ENCODE measurements at places on chromosomes 11 and 22.

- DNase-seq = no peak
Observed at GRCh38 chr22:41387341-41387740, 5.6 kb downstream of the TEF start.

GRCh38 chr11:44515048-44515447 is 50.4 kb upstream of the CD82 start:
- no peak for DNase-seq

DNA sequence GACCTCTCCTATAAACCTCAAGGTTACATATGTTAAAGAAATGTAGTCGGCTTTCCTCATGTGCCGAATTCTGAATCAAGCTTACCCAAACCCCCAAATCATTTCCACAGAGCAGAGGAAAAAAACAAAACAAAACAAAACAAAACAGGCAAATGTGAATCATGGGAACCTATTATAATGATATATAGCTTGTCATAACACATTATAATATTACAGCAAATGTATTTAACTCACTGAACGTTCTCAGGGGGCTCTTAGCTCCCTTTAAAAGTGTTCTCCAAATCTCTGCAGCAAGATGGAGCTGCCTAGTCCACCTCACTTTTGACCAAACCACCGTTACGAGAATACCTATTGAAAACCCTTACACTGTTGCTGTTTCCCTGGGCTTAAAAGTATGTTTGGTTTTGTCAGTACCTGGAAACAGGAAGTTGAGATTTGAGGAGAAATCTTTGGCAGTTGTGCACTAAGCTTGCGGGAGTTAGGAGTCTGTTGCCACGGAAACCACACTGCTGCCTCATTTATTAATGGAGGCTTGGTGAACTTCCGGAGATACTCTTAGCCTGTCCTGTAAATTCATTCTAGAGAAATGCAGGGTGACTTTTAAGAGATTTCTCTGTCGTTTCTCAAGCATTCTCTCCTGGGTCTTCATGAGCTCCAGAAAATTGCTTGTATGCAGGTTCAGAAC is 167.0 kb upstream of the RASSF10 start:
- no peak for DNase-seq

- DNase-seq = no peak
Observed at GRCh38 chr11:35617687-35618496, at the start of gene FJX1. Gene FJX1, plus strand, starts transcription at chr11:35618460. Its CDS starts 177 bp downstream, at chr11:35618637.

GRCh38 chr11:25650319-25650718 is 681.6 kb upstream of the ANO3 start:
- DNase-seq = no peak

DNA sequence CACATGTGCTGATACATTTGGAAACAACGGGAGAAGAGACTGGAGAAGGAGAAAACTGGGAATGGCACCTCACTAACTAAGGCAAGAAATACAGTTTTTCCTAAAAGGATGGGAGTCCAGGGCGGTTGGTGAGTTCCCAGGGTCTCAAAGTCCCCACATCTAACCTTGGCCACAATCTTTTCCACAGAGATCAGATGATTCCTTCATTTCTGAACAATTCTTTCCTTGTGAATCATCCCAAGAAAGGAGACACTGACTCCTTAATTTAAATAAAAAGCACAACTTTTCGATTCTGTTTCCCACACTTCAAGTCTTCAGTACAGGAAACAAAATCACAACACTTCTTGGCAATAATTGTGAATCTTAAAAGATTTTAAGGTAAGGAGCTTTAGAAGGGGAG is 384.7 kb downstream of the DCDC1 start:
- DNase-seq = no peak

GRCh38 chr11:112543390-112543789 is 282.7 kb upstream of the PLET1 start:
- no peak for DNase-seq

GRCh38 chr11:1293619-1294015 is 15.8 kb downstream of the TOLLIP start:
- DNase-seq = no peak

DNA sequence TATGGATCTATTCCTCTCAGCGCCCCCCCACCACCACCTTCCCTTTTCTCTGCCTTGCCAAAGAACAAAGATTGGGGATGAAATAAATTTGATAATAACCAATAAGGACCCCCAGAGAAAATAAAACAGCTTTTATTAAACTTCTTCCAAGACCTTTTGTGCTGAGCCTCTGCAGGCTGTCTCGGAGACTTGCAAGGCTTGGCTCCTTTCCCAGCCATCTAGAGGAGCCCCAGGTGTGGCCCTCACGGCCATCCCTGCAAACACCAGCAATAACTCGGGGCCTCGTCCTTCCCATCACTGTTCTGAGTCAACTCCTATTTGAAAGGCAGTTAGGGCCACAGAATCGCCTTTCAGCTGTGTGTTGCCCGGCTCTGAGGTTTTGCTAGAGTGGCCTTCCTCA is 51.2 kb upstream of the LMO1 start:
- no peak for DNase-seq

DNA sequence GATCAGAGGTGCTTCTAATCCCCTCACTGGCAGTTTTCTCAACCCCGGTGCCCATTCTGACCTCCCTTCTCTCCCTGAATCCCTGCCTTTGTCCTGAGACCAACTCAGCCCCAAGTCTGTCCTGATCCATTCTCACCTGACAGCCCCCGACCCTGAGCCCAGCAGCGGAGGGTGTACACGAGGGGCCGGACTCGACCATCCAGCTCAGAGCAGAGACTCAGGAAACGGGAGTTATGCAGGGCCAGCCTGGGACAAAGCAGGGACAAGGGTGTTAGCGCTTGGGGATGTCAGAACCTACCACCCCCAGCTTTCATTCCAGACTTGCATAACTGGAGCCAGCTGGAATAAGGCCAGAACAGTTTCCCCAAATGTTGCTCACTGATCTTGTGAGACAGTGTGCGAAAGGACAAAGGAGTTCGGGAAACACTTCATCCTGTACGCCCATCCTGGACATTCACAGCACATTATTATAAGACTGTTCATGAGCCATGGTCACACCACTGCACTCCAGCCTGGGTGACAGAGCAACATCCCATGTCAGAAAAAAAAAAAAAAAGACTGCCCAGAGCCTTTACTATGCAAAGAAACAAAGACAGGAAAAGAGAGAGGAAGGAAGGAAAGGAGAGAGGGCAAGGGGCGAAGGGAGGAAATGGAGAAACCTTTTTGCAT is 3.5 kb upstream of the EEF1G start:
- no peak for DNase-seq

- no peak for DNase-seq
Observed at GRCh38 chr22:25025491-25026400, 73.2 kb downstream of the KIAA1671 start.

DNA sequence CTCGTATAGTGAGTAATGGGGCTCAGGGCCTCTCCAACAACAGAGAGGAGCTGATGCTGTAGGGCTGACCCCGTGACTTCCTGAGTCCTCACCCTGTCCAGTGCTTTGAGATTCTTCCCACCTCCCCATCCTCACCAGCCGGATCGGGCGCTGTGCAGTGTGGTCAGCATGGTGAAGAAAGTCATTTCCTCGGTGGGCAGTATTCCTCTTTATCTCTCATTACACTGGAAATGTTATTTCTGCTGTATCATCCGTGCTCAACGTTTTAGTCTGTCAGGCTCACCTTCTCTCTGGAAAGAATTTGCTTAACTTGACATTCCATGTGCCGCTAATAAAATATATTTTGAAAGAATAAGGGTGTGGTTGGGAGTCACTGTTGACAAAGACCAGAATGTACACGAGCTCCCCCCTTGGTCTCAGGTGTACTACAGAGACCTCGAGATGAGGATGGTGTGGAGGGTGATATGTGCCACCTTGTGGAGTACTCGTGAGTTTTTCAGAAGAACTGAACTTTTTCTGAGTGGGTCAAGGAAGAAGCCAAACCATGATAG is 25.7 kb upstream of the SCGB1A1 start:
- DNase-seq = no peak

- no peak for DNase-seq
Observed at GRCh38 chr22:50687829-50688228, 15.2 kb downstream of the SHANK3 start.

- DNase-seq = no peak
Observed at GRCh38 chr11:71202966-71203365, 49.4 kb downstream of the SHANK2 start.

DNA sequence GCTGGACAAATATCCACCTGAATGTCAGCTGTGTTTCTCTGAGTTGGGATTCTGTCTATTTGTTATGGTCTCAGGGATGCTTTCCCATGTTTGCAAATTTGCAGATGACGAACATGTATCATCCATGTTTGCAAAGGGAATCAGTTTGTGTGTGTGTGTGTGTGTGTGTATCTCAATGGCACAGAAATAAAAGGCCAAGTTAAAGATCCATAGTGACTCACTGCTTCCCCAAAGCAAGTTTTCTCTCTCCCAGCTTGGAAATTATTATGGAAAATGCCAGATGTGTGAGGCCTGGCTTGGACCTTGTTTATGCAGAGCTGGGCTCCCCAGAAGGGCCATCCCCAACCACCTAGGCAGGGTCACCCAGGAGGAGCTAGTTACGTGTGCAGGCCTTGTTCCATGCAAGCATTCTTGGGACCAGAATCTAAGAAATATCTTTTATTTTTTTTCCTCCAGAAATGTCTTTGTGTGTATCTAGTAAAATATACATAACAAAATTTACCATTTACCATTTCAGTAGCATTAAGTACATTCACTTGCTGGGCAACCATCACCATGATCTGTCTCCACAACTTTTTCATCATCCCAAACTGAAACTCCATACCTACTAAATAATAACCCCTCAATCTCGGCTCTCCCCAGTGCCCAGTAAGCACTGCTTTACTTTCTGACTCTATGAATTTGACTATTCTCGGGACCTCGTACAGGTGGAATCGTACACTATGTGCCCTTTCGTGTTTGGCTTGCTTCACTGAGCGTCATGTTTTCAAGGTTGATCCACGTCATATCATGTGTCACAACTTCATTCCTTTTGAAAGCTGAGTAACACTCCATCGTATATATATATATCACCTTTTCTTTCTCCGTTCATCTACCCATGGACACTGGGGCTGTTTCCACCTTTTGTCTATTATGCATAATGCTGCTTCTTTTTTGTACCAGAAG is 56.6 kb upstream of the WNT7B start:
- DNase-seq = no peak

DNA sequence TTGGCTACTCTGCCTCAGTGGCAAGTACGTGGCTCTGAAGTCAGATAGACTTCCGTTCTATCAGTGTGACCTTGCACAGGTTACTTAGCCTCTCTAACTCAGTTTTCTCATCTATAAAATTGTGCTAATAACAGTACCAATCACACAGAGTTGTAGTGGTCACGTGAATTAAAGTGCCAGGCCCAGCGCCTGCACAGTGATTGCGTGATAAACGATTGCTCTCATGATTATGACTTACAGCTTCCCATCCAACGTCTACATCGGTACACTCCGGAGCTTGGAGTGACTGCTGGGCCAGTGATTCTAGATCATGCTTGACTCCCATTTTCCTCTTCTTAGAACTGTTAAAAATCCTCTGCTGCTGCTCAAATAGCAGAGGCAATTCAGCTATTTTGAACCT is 221.8 kb downstream of the CEP164 start:
- DNase-seq = no peak

DNA sequence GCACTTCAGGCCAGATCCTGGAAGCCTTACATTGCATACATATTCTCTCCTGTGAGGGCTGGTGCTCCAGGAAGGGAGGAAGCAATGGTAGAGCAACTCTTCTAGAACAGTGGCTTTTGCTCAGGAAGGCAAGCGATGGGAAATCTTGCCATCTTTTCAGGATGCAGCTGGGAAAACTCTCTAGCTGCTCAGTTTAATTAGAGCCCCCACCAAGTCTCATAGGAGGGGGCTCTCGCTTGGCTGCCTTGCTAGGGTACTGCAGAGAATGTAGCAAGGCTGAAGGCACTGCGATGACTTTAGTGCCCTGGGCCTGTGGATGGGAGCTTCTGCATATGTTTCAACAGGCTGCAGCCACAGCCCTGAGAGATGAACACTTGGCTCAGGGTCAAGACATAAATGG is 357.2 kb upstream of the SYN3 start:
- no peak for DNase-seq

DNA sequence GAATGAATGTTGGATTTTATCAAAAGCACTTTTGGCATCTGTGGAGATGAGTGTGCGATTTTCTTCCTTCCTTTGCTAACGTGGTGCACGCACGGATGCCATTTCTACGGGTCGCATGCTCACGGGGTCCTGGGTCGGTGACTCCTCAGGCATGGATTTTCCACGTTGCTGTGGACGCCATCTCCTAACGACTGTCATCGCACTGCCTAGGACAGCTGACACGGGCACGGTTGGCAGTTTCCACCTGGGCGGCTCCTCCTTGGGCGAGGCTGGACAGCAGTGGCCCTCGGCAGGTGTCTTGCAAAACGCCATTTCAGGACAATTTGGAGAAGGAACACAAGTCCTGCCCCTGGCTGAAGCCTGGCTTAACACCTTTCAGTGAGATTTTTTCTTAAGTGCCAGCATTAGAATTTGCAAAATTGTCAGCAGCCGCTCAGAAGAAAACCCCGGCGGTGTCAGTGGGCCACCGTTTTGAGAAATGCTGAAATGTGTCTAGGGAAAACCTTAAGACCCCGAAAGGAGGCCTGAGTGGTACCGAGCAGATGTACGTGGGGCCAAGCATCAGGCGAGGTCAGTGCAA is 34.7 kb upstream of the TOLLIP start:
- DNase-seq = no peak

- peak; percentile 43 for DNase-seq
Observed at GRCh38 chr22:44026630-44027511, 2.8 kb downstream of the PARVB start.

GRCh38 chr11:116379185-116379828 is 393.5 kb downstream of the BUD13 start:
- no peak for DNase-seq

DNA sequence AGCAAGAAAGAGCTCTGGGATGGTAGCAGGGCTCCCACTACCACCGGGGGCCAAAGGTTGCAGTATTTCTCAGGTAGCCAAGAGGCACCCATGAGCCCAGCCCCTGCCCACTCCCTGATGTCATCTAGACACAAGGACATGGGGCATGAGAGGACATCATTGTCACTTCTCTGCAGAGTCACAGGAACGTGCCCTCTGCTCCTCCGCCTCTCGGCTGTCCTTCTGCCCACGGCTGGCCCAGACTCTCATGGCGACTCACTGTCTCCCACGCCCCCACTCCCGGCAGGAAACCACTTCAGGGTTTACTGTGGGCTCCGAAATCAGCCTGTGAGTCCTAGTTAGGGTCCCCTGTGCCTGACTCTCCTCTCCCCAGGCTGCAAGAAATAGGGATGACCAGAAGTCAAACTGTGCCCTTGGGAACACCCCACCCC is 1.8 kb upstream of the GAL start:
- no peak for DNase-seq

DNA sequence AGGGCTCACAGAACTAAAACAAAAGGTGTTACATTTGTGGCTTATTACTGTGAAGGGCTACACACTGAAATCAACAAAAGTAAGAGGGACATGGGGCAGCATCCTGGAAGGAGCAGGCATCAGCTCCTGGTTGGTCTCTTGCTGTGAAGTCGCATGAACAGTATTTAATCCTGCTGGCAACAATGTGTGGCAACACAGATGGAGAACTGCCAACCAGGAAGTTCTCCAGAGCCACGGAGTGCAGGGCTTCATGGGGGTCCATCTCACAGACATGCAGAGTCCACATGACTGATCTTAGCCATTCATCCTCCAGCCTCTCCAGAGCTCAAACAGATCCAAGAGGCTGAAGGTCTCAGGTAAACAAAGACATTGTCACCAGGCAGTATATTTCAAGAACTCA is 32.8 kb upstream of the FGF3 start:
- no peak for DNase-seq

Measured in stimulated activated CD8-positive, alpha-beta memory T cell treated with anti-CD3 and anti-CD28 coated beads, Interleukin-7, amount 100 ng/mL, for 1 hour (primary cell).